NCI-H460 (cell line): ENCODE measurements at places on chromosomes 12 and 14. TPM values are rescaled to one million over a fixed set of nuclear protein-coding genes. Genes with fewer than 3 reads are reported as not detected.

DNA sequence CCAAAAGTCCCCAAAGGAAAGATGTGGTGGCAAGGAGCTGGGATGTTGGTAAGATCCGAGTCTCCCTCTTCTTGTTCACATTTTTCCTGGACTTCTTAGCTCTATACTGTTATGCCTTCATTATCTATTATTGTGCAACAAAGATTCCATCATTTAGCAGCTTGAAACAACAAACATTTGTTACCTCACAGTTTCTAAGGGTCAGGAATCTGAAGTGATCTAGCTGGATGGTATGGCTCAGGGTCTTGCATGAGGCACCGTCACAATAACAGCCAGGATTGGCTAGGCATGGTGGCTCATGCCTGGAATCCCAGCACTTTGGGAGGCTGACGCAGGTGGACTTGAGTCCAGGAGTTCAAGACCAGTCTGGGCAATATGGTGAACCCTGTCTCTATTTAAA, 51.1 kb upstream of the KRAS start:
- DNase-seq, result no peak

- peak; percentile 8 for DNase-seq
Observed at GRCh38 chr14:94051115-94051514, 25.0 kb downstream of the OTUB2 start.

RNFT2 gene
- total RNA-seq, result 16.5 and 20.8 TPM in 2 replicates

KRT83 gene
- 1.4 and 1.7 TPM in 2 replicates for total RNA-seq

TSPAN11 gene
- not detected in 2 replicates for total RNA-seq

TMCC3 gene
- 0.09 TPM in 1 of 2 replicates, not detected in the other for total RNA-seq
